Kidney glomerular epithelial cell (primary cell): ENCODE measurements at places on chromosomes 7 and 10.

DNA sequence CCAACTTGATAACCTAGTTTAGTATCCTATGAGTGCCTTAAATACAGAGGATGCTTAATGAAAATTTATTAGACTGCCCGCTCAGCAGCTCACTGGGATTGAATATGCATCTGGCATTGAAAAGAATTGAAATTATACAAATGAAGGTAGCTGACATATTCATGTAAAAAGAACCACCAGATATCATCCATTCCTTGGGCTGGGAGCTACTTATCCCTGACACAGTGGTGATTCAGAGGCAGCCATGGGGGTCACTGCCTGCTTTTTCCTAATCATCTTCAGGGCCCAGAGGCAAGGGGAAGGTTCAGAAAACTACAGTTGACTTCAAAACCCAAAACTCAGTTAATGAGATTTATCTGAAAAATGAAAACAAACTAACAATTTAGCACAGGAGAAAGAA is 120.9 kb downstream of the TRIL start:
- no peak for DNase-seq

DNA sequence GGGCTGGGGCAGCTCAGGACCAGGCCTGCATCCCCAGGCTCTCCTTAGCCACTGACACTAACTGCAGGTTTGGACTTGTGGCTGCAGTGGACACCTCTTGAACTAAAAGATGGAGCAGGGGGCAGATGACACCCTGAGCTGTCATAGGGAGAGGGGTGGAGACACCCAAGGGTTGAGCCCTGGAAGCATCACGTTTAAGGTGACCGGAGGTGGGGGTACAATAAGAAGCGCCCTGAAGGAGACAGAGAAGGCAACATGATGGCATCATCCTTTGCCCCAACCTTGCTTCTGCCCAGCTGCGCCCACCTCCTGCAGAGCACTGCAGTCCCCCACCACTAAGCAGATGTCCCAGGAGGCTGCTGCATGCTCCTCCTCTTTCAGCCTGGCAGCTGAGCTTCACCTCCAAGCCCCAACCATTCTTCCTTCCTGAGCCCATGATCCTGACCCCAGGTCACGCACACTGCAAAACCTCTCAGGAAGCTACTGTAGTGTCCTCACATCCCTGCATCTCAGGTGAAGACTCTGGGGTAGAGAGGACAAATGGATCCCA is 25.5 kb downstream of the OGDHL start:
- DNase-seq = no peak

DNA sequence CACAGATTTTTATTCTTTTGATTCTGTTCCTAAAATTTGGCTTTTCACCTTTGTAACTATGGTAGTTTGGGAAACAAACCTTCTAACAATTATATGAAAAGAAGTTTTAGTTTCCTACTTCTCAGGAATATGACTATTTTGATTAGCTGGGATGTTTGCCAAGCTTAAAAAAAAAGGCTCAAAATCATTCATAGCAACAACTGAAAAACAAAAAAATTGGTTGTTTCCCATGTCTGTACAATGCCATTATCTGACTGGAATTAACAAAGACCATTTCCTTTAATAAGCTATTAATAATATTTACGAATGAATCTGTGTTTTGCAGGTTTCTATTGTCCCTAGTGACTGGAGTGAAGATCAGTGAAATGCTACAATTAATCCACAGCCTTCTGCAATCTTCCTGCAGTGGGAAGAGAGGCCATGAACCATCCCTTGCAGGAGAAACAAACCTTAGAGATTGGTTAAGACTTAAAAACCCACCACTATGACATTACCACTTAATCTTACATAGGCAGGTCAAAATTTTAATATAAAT is 4.2 kb downstream of the PURB start:
- DNase-seq = no peak

DNA sequence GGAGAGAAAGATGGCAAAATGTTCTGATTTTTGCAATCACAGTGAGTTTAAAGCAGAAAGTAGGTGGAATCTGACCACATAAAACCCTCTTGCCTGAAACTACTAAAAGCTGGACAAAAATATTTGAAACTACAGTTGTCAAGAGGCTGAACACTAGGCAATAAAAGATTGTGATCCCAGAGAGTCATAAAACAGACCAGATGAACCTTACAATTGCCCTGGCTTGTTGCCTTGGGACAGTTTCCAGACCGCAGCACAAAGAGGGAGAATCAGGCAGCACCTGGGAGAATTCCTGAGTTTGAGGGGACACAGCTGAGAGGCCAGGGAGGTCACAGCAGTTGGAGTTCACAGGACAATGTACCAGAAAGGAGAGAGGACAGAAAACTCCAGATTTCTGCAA is 107.3 kb upstream of the NANOS1 start:
- peak; percentile 66 for DNase-seq

- DNase-seq = no peak
Measured at GRCh38 chr7:128303643-128304042, 40.1 kb downstream of the RBM28 start.

GRCh38 chr7:102841290-102841689 is 71.5 kb upstream of the LRRC17 start:
- no peak for DNase-seq

- DNase-seq = no peak
Measured at GRCh38 chr10:43091846-43092245, 15.0 kb downstream of the RET start.

DNA sequence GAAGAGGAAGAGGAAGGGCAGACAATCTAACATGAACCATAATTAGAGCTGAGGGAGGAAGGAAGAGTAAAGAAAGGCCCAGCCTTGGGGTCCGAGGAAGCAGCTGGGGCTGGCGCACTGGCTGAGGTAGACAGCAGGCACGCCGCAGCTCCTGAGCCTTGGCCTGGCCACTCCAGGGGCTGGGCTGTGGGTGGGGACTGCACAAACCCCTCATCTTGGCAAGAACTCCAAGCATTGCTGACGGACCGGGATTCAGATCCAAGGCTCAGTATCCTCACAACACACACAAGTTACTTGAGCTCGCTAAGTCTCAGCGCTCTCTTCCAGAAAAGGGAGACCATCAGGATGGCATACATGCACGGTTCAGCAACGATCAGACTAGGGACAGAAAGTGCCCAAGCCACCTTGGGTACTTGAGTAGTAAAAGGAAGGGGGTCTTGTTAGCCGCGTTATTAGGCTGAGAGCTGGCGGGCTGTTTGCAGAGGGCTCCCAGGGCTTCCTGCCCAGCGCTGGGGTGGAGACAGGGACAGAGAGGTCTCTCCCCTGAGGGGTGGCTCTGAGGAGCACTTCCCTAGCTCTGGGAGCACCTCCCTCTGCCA is 4.5 kb downstream of the TNS3 start:
- DNase-seq = no peak

GRCh38 chr10:8416760-8417159 is 362.3 kb downstream of the GATA3 start:
- DNase-seq = no peak

DNA sequence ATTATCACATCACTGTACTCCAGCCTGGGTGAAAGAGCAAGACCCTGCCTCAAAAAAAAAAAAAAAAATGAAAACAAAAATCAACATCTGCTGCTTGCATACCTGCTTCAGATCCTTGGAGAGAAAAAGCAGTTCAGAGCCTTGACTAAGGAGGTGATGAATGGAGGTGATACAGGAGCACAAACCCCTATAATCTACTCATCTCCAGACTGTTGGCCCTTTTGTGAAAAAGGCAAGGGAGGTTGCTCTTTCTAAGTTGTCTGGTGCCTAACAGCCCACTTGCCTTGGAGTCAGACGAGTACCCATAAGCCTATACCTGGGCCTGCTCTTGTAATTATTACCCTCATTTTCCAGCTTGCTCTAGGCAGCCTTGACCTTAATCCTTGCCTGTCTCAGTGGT is 1.4 kb downstream of the SFXN2 start:
- DNase-seq = no peak

- no peak for DNase-seq
Measured at GRCh38 chr10:117311261-117311660, 64.0 kb downstream of the PDZD8 start.

GRCh38 chr10:74586088-74586585 is 240.3 kb upstream of the KAT6B start:
- no peak for DNase-seq

- DNase-seq = no peak
Measured at GRCh38 chr7:29354340-29354739, 159.8 kb downstream of the CHN2 start.

DNA sequence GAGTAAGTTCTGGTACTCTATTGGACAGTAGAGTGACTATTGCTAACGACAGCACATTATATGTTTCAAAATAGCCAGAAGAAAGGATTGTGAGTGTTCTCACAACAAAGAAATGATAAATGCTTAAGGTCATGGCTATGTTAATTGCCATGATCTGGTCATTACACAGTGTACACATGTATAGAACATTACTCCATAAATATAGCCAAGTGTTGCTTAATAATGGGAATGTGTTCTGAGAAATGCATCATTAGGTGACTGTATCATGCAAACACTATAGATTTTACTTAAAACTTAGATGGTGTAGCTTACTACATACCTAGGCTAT is 19.6 kb downstream of the EPC1 start:
- DNase-seq = no peak

DNA sequence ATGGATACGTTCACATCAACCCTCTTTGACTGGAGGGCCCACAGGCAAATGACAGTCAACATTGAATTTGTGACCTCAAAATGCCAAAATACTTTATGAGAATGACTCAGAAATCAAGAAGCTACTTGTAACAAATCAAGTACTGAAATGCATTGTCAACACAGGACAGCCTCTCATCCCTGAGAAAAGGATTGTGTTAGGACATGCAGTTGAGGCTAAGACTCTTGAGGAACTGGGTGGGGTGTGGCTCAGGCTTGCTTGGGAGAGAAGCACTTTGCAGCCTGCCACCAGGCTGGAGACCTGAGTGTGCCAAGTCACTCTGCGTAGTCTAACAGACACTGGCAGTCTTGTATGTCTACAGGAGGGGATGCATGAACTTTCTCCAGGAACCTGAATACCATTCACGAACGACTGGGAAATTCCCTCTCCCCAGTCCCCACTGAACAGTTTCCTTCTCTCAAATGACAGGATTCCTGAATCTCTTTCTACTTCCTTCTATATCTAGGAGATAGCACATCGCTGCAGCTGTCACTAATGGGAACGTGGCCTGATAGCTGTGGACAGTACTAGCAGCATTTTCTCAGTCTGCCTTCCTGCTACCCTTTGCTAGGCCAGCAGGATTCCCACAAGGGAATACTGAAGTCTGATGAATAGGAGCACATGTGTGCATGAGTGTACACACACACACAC is 3.3 kb upstream of the SMO start:
- DNase-seq = no peak

- no peak for DNase-seq
Measured at GRCh38 chr7:75776295-75776971, 4.4 kb upstream of the CCL26 start.

- DNase-seq = no peak
Measured at GRCh38 chr10:117472872-117473271, 69.7 kb upstream of the EMX2 start.

GRCh38 chr10:123800821-123801220 is 90.8 kb downstream of the CPXM2 start:
- no peak for DNase-seq

- DNase-seq = no peak
Measured at GRCh38 chr10:20890491-20891337, 6.4 kb downstream of the NEBL start.

- DNase-seq = no peak
Measured at GRCh38 chr7:15765753-15766152, 79.3 kb upstream of the MEOX2 start.

- no peak for DNase-seq
Measured at GRCh38 chr10:59125666-59126065, 50.8 kb upstream of the PHYHIPL start.

DNA sequence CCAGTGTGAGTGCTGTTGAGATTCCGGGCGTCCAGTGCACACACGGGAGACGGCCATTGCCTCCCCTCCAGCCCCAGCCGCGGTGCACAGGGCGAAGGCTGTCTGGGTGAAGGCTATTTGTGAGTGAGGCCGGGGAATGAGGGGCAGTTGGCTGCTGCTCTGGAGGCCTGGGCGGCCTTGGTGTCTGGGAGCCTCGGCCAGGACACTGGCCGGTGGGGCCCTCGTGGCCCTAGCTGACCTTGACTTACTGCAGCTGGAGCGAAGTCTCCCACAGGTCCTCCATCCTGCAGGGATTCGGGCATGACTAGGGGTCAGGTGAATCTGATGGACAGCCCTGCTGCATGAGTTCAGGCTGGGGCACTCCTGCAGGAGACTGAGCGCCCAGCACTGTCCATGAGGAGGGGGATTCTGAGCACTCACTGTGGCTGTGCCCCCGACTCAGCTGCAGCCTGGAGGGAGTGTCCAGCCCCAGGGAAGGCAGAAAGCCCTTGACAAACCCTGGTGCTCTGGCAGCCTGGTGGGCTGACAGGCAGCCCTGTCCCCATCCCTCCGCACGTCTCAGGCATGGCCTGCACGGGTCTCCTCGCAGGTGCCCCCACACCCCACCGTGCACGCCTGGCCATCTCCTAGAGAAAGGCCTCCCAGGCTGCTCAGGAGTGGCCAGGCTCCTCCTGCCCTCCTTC is 52.7 kb upstream of the FAM20C start:
- DNase-seq = no peak

DNA sequence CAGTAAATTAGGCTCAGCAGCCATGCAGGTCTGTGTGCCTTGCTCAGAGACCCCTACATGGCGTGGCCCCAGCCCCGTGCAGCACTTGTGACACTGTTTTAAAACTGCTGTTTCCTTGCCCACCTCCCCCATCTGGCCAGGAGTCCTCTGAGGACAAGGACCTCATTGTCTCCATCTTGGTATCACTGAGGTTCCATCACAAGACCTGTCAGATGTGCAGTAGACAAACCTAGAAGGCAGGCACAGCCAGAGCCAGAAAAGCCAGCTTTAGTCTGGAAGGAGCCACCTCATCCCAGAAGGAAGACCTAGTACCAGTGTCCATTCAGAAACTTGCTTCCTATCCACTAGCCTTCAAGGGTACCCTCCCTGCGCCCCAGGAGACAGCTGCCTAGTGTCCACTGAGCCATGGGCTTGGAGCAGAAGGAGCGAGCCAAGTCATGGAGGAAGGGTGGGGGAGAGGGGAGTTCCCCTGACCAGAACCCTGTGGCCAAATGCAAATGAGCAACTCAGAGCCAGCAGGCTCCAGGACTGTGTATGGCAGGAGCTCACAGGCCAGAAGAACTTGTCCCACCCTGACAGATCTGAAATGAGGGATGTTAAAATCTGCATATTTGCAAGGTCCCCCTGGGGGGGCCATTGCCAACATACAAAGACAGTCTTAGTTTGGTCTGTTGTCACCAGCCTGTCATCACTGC is 176.1 kb downstream of the SH3PXD2A start:
- no peak for DNase-seq

- no peak for DNase-seq
Measured at GRCh38 chr7:34309584-34309983, 348.4 kb upstream of the NPSR1 start.

- DNase-seq = peak; percentile 29
Measured at GRCh38 chr7:125253452-125254190, 324.0 kb upstream of the POT1 start.

DNA sequence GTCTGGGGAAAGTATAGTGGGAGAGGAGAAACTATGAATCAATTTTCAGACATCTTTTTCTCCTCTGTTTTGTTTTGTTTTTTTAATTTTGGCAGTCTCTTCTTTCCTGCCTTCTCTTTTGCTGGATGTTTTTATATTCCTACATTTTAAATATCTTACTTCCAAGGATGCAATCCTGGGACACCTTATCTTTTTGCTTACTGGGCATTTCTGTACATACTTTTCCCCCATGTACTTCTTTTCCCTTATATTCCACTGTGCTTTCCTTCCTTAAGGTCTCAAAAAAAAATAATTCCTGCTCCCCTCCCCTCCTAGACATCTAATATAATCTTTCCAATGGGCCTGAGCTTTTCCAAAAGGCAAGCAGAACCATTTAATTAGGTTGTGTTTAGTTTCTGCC is 701.1 kb downstream of the NRG3 start:
- DNase-seq = no peak

GRCh38 chr10:47457528-47457820 is 26.4 kb downstream of the ANXA8 start:
- DNase-seq = no peak
